NCI-H748 treated with DMSO at 0.1 percent for 48 hours (cell line): ENCODE measurements at places on chromosomes 5 and 9.

GRCh38 chr5:170826117-170826516, 35.7 kb upstream of the RANBP17 start:
- DNase-seq, result no peak

DNA sequence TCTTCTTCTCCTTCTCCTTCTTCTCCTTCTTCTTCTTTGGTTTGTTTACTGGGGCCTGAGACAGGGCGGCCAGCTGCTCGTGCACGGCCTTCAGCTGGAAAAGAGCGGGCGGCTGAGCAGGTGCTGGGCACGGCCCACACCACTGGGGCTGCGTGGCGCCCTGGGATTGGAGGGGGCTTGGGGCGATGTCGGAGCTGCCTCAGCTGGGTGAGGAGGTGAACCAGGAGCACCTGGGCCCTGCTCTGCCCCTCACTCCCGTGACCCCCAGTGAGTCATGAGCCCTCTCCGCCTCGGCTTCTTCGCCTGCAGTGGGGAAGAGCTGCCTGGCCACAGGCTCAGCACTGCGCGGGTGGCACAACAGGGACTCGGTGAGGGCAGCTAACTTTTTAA, 14.9 kb downstream of the BRD3OS start:
- no peak for DNase-seq

DNA sequence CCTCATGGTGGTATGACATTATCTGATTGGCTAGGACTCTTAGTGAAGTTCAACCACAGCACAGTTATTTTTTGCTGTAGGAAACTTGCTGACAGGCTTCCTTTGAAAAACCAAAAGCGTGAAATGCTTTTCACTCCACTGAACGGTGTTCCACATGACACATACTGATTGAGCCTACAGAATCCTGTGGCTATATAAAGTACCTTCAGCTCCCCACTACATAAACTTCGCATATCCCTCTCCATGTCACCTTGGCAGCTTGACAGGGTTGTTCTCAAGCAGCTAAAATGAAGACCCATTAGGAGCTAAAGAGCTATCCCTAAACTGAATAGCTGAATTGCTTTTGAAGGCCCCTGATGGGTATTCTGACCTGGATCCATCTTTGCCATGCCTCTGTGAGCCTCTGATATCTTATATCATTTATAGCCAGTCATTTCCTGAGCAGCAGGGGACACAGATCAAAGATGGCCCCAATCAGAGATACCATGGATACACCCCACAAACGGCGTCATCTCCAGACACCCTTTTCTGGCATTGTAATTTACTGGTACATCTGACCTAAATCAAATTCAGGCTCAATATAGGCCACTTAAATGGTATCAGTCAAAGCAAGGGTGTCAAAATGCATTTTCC, 91.5 kb downstream of the APBA1 start:
- no peak for DNase-seq

GRCh38 chr9:89716559-89716958, 111.7 kb downstream of the GADD45G start:
- no peak for DNase-seq

DNA sequence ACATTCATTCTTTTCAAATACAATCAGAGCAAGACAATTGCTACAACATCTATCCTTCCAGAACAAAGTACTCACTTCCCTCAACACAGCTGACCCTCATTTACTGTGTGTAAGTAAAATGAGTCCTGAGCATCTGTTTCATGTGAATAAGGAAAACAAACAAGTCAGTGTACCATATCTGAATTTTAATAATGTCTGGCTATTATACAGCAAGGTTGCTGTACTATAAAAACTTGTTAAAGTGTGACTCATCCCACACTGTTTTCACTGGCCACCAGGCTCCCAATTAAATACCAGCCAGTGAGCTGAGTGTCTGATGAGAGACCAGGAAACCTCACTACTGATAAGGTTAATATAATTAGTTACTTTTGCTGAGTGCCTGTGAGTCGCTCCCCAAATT, 339.8 kb downstream of the AGTPBP1 start:
- DNase-seq, result no peak
